ENCODE measurements at places on chromosomes 7 and 10.

DNA sequence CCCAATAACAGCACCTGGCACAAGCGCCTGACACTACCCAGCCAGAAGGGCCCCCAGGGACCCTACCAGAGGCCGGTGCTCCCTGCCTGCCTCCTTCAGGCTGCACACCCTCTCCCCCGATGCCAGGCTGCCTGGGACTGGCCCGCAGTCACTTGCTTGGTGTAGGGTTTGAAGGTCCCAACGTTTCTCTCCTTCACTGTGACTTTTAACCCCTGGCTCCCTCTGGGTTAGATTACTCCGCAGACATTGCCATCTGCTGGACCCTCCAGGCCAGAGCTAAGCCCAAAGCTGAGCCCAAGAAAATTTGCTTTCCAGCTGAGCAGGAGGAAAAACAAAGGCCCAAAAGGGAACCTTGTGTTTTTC, 6.9 kb downstream of the CDHR1 start:
- DNase-seq = peak; percentile 30

GRCh38 chr7:84837405-84837804, 349.5 kb downstream of the SEMA3D start:
- DNase-seq = no peak

DNA sequence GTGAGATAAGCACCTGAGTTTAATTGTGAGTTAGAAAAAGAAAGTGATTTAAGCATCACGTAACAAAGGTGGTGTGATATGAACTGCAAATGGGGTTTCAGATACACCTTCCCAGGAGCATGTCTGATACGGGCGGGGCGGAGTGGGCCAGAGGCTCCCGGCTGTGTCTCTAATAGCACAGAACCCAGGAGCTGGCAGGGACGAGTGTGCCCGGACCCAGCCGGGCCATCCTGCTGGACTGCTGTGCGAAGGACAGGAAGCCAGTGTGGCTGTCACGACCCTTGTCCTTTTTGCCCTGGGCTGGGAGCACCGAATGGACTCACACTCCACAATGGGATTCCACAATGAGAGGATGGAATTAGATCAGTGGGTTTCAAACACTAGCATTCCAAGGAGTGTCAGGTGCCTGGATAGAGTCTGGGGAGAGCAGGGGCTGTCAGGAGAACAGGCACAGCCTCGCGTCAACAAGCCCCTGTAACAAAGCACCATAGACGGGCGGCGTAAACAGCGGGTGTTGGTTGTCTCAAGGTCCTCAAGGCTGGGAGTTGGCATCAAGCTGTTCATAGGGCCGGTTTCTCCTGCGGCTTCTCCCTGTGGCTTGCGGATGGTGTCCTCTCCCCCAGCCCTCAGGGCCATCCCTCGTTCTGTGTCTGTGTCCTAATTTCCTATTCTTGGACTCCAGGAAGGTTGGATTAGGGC, 242.6 kb upstream of the PITRM1 start:
- no peak for DNase-seq

GRCh38 chr7:106986450-106986977, 58.0 kb upstream of the PRKAR2B start:
- DNase-seq = no peak

DNA sequence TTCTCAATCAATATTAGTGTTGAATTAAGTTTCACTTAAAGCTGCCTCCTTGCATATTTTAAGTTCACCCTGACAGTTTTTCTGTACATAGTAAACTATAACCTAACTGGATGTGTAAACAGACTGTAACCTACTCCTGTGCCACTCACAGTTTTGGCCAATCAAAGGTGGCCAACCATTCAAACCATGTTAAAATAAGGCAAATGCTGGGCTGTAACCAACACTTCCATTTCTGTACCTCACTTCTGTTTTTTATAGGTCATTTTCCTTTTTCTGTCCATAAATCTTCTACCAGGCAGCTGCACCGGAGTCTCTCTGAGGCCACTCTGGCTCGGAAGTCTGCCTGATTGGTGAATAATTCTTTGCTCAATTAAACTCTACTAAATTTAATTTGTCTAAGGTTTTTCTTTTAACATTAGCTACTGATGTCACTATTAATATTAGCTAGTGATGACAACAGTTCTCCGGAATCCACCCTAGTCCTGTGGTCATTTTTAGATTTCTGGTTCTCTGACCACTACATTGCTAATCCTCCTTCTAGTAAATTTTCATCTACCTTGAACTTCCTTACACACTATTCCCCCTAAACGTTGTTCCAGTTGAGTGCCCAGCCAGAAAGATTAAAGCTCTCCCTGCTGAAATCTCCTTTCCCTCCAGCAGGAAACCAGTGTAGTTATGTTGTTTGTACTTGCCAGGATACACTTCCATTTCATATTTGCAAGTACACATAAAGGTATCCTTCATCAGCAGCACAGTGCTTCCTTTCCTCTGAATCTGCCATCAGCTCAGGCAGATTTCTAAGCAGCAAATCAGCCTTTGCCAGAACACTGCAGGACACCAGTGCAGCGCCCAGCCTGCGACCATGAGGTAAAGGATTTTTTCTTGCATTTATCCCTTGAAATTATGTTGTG, 18.6 kb upstream of the IFIT2 start:
- peak; percentile 51 for DNase-seq

DNA sequence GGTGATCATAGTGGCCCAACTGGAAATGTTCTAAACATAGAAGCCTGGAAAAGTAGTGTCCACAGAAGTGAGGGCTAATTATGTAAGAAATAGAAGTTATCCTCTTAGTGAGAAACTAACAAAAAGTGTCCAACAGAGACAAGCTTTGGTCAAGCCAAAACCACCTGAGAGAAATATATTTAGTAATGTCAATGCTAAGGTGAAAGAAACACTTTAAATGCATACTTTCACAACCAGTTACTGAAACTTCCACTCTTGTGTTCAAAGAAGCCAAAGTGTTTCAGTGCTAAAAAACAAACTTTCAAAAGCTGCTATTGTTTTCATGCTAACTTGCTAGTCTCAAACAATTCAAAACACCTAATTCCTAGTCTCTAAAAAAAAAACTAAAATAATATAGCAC, 18.1 kb downstream of the RAB11FIP2 start:
- DNase-seq = no peak

DNA sequence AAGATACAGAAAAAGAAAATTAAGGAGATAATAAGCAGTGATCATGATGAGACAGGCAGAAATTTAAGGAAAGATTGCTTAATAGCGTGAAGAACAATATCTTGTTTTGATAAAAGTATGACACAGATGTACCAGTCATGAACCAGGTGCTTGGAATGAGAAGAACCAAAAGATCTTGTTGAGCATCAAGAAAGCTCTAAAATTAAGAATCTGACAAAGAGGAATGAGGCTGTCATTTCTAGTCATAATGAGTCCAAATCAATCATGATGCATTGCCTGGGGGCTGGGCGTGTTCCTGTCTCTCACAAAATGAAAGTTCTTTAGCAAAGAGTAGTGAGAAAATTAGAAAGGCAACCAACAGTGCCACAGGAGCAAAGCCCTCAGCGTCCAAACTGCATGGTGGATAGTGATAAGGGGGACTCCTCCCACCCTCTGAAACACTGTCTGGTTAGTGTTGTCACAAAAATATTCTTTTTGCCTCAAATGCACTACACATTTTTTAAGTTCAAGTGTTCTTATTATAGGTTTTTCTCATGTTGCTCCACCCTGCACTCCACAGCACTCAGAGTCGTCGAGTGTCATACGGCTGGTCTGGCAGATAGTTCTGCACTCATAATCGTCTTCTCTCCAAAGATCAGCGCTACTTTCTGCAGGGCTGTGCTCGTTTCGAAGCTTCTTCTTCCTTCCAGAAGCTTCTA, 439.6 kb downstream of the TNS3 start:
- no peak for DNase-seq

GRCh38 chr10:5551531-5552375, 27.0 kb downstream of the CALML3 start:
- no peak for DNase-seq

- no peak for DNase-seq
Observed at GRCh38 chr7:24728503-24729364, 28.5 kb downstream of the GSDME start.

GRCh38 chr7:116348346-116348745, 138.0 kb downstream of the TES start:
- DNase-seq = no peak

GRCh38 chr10:119947300-119947699, 54.8 kb downstream of the SEC23IP start:
- no peak for DNase-seq

GRCh38 chr7:38660427-38661099, 29.4 kb upstream of the AMPH start:
- DNase-seq = peak; percentile 47

GRCh38 chr7:44193011-44193802, 4.0 kb upstream of the GCK start:
- DNase-seq = no peak

- DNase-seq = no peak
Observed at GRCh38 chr10:7487528-7487927, 76.7 kb upstream of the SFMBT2 start.

DNA sequence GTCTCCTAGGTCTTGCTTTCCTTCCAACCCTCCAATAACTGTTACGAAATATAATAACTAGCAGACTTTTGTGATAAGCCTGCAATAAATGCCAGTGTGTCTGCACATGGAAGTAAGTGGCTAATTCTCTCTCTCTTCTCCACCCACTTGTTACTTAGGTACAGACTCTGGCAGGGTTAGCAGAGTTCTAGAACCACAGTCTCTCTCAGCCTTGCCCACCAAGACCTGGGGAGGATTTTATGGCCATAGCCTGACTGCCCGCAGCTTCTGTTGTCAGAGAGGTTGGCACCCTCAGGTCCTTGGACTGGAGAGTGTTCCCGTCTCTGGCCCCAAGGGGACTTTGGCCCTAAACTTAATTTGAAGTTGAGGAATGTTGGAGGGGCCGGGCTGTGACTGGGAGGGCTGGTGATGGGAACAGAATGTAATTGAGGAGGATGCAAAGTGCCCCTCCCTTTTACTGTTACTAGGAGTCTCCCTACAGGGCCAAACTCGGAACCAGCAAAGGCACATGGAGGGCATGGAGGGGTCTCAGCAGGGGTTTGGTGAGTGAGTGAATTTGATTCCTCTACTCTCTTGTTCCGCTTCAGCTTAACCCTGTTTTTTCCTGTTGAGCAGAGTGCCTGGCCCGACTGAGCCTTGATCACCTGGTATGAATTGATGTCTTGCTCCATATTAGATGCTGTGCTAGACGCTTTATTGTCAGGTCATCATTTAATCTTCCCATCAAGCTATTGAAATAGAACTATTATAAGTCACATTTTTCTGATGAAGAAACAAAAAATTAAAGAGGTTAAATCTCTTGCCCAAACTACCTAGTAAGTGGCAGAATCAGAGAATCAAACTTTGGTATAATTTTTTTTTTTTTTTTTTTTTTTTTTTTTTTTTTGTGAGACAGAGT, 37.0 kb upstream of the LCOR start:
- DNase-seq = no peak

- no peak for DNase-seq
Observed at GRCh38 chr7:28591041-28591674, 178.8 kb downstream of the CREB5 start.

DNA sequence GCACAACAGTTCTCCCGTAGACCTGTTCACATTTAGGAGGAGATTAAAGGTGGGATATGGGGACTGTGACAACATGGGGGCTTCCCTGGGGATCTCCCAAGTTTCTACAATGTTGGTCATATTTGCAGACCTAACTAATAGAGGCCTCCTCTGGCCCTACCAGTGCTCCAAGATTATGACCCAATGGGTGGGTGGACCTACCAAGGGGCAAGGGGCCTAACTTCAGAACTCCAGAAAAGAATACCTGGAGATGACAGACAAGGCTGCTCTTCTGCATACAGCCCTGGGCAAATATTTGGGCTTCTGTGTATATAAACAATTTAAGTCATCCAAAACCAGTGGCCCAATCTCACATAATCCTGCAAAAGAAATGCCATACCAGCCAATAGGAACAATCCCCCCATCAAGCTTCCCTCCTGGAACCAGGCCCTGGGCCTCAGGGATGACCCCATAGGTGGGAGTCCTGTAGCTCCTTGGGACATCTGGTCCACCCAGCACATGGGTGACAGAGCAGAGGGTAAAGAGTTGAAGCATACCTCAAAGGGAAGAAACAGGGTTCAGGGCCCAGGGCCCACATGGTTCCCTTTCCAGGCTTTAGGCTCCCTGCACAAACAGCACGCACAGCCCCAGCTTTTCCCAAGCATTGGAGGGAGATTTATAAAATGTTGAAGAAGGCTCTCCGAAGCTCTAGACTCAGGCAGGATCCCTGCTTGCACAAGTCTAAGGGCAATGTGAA, 86.1 kb upstream of the CHST15 start:
- no peak for DNase-seq

DNA sequence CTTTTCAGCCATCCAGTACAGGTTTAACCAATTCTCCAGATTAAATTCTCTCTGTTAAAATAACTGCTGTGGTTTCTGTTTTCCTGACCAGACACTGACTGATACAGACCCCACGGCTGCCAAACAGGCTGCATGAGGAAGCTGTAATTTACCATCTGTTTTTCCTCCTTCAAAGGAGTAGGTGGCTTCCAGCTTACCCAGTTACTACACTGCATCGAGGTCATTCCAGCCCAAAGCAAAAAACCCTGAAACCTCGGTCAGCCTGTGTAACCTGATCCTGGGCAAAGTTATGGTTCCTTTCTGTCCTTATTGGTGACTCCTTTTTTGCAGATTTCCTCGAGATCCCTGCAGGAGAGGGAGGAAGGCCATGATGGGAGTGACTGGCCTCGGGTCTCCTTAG, 27.9 kb upstream of the LOXL4 start:
- DNase-seq = peak; percentile 61

DNA sequence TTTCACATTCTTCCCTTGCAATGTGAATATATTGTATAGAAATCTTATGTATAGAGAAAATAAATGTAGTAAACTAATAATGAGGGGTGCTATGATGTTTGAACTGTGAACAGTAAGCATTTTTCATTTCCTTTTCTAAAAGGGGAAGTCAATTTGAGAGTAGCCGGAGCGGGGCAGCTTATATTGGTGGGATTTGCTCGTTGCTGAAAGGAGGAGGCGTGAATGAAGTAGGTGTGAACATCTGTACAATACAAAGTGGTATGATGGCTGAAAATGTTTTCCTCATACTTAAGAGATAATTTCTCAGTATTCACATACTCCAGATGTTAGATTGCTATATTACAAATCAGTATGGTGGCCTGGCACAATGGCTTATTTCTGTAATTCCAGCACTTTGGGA, 87.1 kb downstream of the SRI start:
- no peak for DNase-seq

GRCh38 chr7:77433901-77434300, 17.8 kb upstream of the GSAP start:
- no peak for DNase-seq

GRCh38 chr7:43692582-43693373, 36.5 kb downstream of the COA1 start:
- DNase-seq = peak; percentile 20

GRCh38 chr10:51935341-51935740, 235.9 kb upstream of the CSTF2T start:
- DNase-seq = no peak

GRCh38 chr10:5206799-5207198, 10.2 kb downstream of the AKR1C4 start:
- DNase-seq = no peak

All from WERI-Rb-1 (cell line).